ENCODE measurements at places on chromosomes 7 and 10.

- DNase-seq = no peak
These were observed 89.3 kb upstream of the ZNF746 start for GRCh38 chr7:149586646-149587645.

GRCh38 chr10:131668903-131669302 is 231.9 kb upstream of the PPP2R2D start:
- no peak for DNase-seq

- DNase-seq = no peak
These were observed 67.5 kb upstream of the LRRC18 start for GRCh38 chr10:49007129-49007528.

DNA sequence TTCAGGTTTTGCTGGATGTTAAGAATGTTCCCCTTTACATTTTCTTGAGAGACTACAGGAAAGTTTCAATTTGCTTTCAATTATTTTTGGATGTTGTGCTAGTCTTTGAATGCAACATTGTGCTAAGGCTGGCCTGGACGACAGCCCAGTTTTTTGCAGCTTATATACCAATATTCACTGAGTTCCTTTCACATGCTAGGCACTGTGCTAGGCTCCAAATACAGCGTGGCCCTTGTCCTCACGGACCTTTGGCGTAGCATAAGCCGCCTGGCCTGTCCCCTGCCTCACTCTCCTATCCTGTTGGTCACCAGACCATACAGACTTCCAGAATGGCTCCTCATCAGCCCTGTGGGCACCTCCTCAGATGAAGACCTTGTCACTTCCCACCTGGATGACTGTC is 19.5 kb upstream of the HSPA12A start:
- no peak for DNase-seq

DNA sequence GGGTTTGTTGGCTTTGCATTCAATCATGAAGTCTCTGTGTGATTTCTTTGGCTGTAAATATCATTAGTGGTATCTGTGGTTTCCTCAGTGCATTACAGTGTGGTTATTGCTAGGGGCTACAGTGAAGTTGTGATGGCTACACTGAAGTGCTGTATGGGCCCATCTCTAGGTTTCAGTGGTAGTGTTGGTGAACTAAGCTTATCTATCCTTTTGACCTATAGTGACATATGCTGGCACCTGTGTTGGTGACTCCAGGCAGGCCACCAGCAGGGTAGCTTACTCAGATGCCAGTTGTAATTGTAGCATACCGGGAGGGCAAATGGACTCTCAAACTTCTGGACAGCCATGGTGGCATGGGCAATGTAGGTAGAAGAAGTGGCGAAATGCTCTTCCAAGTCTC is 219.0 kb downstream of the ANKRD30A start:
- no peak for DNase-seq

- no peak for DNase-seq
These were observed 138.6 kb upstream of the CCDC6 start for GRCh38 chr10:60044971-60045370.

GRCh38 chr10:71536332-71536731 is 139.6 kb downstream of the CDH23 start:
- no peak for DNase-seq

GRCh38 chr7:120716307-120716706 is 141.6 kb downstream of the TSPAN12 start:
- DNase-seq = no peak

DNA sequence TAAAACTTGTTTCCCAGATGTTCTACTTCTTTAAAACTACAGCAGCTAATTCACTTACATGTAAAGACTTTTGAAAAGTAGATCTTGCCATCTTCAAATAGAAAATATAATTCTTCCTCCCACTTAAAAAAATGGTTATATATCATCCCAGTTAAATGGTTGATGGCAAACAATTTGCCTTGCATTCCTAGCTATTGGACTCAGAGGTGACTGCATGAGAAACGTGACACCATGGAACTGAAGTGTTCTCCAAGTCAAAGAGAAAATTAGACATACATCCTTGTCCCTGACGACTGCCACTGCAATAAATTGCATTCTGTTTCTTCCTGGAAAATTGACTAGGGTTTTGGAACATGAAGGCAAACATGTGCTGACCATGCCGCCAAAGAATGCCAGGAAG is 95.0 kb upstream of the POM121L12 start:
- no peak for DNase-seq

- peak; percentile 79 for DNase-seq
These were observed 73.3 kb upstream of the NFE2L3 start for GRCh38 chr7:26078437-26079336.

DNA sequence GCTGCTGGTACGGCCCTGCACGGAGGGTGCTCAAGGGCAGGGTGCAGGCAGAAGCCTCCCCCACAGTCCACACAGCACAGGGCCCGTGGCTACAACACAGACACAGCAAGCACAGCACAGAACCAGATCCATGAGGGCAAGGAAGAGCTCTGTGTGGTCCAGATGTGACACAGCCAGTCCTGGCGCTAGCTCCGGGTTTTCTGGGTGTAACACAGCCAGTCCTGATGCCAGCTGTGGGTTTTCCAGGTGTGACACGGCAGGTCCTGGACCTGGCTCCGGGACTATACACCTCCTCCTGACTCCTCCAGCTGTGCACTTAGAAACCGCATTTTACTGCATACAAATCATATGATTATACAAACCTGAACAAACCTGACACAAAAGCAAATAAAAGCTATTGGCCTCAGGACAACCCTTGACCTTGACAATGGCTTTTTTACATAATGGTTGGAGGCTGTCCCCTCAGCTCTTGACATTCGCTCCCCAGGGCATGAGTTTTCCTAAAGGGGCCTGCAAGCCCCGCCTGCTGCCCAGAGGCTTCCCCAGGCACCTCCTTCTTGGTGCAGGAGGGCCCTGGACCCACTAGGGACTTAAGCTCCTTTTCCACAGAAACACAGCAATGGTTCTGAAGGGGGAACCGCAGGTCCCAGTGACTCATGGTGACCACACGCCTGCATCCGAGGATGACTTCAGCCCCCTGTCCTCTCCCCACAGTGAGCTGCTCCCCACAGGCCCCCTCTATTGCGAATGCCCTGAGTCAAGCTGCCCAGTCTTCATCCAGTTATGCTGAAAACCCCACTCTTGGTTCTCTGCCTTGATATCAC is 209.6 kb downstream of the PTPRN2 start:
- DNase-seq = no peak

DNA sequence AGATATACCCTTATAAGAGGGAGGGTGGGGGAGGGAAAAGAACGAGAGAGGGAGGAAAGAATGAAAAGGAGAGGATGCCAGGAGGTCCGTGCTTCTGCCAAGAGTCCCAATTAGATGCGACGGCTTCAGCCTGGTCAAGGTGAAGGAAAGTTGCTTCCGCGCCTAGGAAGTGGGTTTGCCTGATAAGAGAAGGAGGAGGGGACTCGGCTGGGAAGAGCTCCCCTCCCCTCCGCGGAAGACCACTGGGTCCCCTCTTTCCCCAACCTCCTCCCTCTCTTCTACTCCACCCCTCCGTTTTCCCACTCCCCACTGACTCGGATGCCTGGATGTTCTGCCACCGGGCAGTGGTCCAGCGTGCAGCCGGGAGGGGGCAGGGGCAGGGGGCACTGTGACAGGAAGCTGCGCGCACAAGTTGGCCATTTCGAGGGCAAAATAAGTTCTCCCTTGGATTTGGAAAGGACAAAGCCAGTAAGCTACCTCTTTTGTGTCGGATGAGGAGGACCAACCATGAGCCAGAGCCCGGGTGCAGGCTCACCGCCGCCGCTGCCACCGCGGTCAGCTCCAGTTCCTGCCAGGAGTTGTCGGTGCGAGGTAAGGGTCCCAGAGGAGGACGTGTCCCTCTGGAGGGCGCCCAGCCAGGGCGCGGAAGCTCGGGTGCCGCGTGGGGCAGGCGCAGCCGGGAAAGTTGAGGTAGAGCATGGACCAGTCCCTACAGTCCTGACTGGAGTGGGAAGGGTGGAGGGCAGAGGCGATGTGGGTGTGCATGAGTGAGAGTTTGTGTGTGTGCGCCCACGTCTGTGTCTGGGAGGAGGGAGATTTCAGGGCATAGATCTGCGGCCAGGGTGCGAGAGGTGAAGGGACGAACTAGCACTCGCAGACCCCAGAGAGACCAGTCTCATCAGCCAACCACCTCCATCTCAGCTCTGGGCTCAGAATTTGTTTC is 844 bp downstream of the GRM3 start:
- DNase-seq = peak; percentile 25

- no peak for DNase-seq
These were observed 25.0 kb upstream of the CDH23 start for GRCh38 chr10:71371750-71372166.

GRCh38 chr7:127152423-127152822 is 100.3 kb downstream of the GRM8 start:
- no peak for DNase-seq

GRCh38 chr7:123665896-123666295 is 10.2 kb downstream of the LMOD2 start:
- no peak for DNase-seq

- DNase-seq = peak; percentile 60
These were observed at the start of gene PPP1R3C for GRCh38 chr10:91632671-91633550. PPP1R3C (minus strand) TSS chr10:91633071; CDS start chr10:91632969, 102 bp downstream.

DNA sequence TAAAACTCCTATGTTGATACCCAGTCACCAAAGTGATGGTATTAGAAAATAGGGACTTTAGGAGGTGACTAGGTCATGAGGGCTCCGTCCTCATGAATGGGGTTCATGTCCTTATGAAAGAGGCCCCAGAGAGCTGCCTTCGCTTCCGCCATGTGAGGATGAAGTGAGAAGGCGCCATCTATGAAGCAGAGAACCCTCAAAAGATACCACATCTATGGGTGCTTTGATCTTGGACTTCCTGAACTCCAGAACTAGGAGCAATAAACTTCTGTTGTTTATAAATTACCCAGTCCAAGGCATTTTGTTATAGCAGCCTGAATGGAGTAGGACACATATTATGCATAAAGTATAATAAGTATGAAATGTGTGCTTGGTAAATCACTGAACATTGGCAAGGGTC is 8.1 kb upstream of the PDSS1 start:
- DNase-seq = no peak

GRCh38 chr7:116423499-116423898 is 76.0 kb upstream of the CAV2 start:
- no peak for DNase-seq

- DNase-seq = no peak
These were observed 51.0 kb downstream of the TCF7L2 start for GRCh38 chr10:113000876-113001598.

GRCh38 chr7:10734595-10734994 is 239.1 kb upstream of the PHF14 start:
- DNase-seq = no peak

DNA sequence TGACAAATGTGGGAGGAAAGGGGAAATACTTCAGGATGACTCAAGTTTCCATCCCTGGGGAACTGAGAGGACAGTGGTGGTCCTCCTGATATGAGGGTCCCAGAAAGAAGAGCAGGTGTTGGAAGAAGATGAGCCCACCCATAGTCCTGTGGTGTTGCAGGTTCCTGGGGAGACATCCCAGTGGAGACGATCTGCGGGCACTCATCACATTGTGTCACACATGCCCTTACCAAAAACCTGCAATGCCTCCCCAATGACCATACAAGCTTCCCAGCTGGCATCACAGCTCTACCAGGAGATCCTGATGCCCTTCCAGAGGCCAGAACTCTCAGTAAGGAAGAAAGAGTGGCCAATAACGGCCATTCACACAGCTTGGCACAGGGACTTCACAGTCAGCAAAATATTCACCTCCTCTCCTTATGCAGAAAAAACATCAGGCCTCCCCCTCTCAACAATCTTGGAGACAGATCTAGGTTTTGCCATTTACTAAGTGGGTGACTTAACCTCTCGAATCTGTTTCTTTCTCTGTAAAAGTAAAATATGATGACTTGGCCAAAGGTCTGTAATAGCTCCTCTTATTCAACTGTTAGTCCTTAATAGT is 9.0 kb downstream of the PUS7 start:
- DNase-seq = no peak

GRCh38 chr7:37031571-37032257 is 307.4 kb upstream of the AOAH start:
- no peak for DNase-seq

GRCh38 chr10:110409926-110410325 is 87.8 kb upstream of the DUSP5 start:
- no peak for DNase-seq

DNA sequence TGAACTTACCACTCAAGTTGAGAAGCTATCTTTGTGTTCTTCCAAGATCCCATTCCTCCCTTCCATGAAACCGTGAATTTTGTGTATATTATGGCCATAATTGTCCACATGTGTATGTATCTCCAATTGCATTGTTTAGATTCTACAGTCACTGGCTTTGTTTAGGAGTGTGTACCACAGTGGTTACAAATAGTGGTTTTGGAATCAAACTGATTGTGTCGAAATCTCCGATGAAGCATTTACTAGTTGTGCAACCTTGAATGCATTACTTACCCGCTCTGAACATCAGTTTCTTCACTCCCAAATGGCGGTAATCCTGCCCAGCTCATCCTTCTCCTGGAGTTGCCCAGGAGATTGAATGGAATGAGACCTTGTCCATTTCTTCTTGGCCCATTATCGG is 145.0 kb upstream of the ZNF32 start:
- DNase-seq = no peak

GRCh38 chr7:28871077-28871476 is 87.1 kb downstream of the TRIL start:
- no peak for DNase-seq

DNA sequence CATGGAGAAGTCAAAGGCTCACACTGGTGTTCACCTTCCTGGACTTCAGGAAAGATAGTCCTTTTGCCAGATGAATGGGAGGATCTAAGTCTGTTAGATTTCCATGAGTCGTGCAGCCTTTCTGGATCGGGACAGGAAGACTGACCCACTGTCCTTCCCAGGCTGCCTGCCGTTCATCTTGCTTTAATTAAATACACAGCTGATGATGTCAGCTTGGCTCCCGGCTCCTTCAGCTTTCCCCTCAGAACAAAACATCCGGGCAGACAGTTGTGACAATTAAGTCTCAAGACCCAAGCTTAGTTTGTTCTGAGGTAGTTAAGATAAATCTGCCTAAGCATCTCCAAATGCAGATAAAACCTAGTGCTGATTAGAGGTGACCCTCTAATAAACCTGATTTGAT is 58.6 kb downstream of the AUTS2 start:
- DNase-seq = no peak

DNA sequence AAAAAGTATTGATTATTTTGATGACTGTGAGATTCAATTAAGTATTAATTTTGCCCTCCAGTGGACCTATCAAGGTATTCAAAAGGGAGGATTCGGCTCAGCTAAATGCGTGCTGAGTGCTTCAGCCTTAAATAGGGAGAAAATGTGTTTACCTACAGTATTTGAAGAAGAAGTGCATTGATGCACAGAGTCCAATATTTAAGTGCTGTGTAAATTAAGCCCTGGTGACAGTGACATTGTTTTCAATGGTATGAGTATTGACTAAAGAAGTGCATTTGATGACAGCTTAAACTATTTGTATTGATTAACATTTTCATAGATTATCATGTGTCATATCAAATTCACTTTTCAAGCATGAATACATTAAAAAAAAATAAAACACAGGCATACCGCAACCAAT is 106.6 kb downstream of the POU6F2 start:
- no peak for DNase-seq

- no peak for DNase-seq
These were observed 58.3 kb downstream of the INPP5A start for GRCh38 chr10:132595854-132596253.

DNA sequence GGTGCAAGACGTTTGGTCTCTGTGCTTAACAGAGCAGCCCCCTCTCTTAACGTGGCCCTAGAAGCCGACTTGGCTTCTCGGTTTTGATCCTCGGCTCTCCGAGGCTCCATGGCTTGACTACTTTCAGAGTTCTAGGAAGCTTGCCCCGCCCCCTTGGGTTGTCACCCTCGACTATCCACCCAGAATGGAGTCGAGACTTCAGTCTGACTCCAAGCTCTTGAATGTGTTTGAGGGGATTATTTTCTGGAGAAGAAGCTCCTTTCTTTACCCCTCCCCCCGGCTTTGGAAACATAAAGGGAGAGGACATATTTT is 448 bp downstream of the SEC24C start:
- DNase-seq = peak; percentile 53

All from neural crest cell (in vitro differentiated cells).